GM23338 (cell line): ENCODE measurements at places on chromosomes 12 and 14. TPM values are rescaled to one million over a fixed set of nuclear protein-coding genes. Genes with fewer than 3 reads are reported as not detected.

GRCh38 chr12:3998397-3998796, 125.2 kb upstream of the PARP11 start:
- H3K4me3 ChIP-seq: no peak overlapping the region
- 0 out of 2 replicates have a peak, but pooled peaks cover 4% of the 10 kb centered on the region for H3K4me1 ChIP-seq
- no peaks in the 10 kb centered on the region; the same call in 1 of the 2 replicates for H3K36me3 ChIP-seq
- no peaks in the 10 kb centered on the region for H3K27me3 ChIP-seq
- no peak for DNase-seq

DNA sequence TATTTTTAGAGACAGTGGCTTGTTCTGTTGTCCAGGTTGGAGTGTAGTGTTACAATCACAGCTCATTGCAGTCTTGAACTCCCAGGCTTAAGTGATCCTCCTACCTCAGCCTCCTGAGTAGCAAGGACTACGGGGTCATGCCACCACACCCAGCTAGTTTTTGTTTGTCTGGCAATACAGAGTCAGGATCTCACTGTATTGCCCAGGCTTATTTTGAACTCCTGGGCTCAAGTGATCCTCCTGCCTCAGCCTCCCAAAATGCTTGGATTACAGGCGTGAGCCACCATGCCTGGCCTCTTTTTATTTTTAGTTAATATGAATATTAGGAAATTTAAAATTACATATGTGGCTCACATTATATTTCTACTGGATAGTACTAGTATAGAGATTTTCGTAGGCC, 28.9 kb downstream of the PPTC7 start:
- H3K27me3 ChIP-seq: no peaks in the 10 kb centered on the region
- no peaks in the 10 kb centered on the region for H3K36me3 ChIP-seq
- H3K4me3 ChIP-seq: no peak overlapping the region
- H3K27ac ChIP-seq: no peak overlapping the region
- no peaks in the 10 kb centered on the region for H3K4me1 ChIP-seq
- DNase-seq: no peak

DNA sequence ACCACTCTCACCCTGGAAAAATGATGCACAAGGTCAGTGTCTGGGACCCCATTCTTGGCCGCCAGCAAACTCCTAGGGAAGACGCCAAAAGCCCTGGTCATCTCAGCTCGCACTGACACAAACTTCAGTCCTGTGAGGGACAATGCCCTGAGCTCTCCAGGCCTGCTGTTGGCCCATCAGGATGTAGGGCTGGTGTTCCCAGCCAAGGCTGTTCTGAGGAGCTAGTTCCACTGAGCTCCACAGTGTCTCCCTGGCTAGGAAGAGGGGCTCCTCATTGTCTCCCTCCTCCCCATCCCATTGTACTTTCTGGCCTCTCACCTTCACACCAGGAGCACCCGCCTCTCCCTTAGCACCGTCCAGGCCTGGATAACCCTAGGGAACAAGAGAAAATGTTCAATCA, 10.8 kb downstream of the COL2A1 start:
- peaks cover 7% of the 10 kb centered on the region for H3K4me1 ChIP-seq
- H3K27ac ChIP-seq: no peak overlapping the region
- peaks cover 33% of the 10 kb centered on the region for H3K27me3 ChIP-seq
- no peak overlapping the region for H3K4me3 ChIP-seq
- no peak for DNase-seq

GRCh38 chr12:122965321-122965751, 927 bp downstream of the ABCB9 start:
- H3K27me3 ChIP-seq: no peaks in the 10 kb centered on the region
- no peaks in the 10 kb centered on the region for H3K36me3 ChIP-seq
- H3K4me3 ChIP-seq: peak overlapping the region; percentile 93
- DNase-seq: no peak

DNA sequence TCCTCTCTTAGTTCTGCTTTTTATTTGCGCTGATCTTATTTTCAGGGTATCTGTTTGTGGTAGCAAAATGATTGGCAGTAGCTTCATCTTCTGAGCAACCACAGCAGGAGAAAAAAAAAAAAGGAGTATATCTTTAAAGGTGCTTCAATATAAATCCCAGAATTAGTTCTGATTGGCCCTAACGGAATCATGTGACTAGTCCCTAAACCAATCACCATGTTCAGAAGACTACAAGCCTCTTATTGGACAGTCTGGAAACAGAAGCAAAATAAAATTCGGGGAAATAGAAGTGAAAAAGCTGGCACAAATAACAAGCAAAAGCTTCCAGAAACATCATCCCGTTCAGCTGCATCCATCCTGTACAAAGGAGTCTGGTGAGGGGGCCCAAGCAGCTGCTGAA, 49.9 kb upstream of the PTPRO start:
- H3K4me3 ChIP-seq: no peak overlapping the region
- H3K27me3 ChIP-seq: no peaks in the 10 kb centered on the region
- DNase-seq: no peak
- no peaks in the 10 kb centered on the region for H3K36me3 ChIP-seq
- H3K4me1 ChIP-seq: no peaks in the 10 kb centered on the region

GRCh38 chr12:78645956-78646355, 218.6 kb upstream of the SYT1 start:
- H3K36me3 ChIP-seq: no peaks in the 10 kb centered on the region
- H3K4me1 ChIP-seq: no peaks in the 10 kb centered on the region
- H3K4me3 ChIP-seq: no peak overlapping the region
- no peak overlapping the region for H3K27ac ChIP-seq

GRCh38 chr12:132225214-132225613, 81.0 kb downstream of the NOC4L start:
- no peak for DNase-seq
- H3K36me3 ChIP-seq: no peaks in the 10 kb centered on the region
- no peaks in the 10 kb centered on the region for H3K27me3 ChIP-seq
- no peak overlapping the region for H3K4me3 ChIP-seq
- H3K27ac ChIP-seq: no peak overlapping the region
- no peaks in the 10 kb centered on the region for H3K4me1 ChIP-seq

DNA sequence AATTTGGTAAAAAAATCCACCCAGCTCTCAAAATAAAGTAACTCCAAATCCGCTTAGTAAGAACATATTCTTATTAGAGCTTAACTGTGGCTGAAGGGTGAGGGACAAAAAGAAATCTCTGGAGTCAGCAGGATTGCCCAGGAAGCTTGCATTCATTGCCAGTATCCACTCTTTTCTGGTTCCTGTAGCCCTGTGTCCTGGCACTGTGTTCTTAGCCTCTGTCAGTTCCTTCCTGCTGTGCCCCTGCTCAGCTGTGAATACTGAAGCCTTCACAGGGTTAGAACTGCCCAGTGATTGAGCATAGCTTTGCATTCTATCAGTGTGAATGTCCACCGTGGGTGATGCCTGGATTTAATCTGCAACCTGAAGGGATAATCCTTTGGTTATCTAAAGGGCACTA, 266.9 kb upstream of the PELI2 start:
- H3K27ac ChIP-seq: no peak overlapping the region
- no peak for DNase-seq
- no peaks in the 10 kb centered on the region for H3K36me3 ChIP-seq
- H3K4me3 ChIP-seq: no peak overlapping the region

- no peaks in the 10 kb centered on the region for H3K4me1 ChIP-seq
- DNase-seq: no peak
- H3K36me3 ChIP-seq: no peaks in the 10 kb centered on the region
- no peak overlapping the region for H3K4me3 ChIP-seq
- H3K27ac ChIP-seq: no peak overlapping the region
- no peaks in the 10 kb centered on the region for H3K27me3 ChIP-seq
Observed at GRCh38 chr12:126349383-126349782, 1284.1 kb downstream of the AACS start.

GRCh38 chr14:30874120-30874998, at the start of gene COCH:
TSS of gene COCH (plus strand) at chr14:30874559. CDS start at chr14:30874939, 380 bp downstream.
- DNase-seq: peak; percentile 74
- peak within 1 kb of the TSS; percentile 56 for H3K4me3 ChIP-seq
- H3K27ac ChIP-seq: no peak within 1 kb of the TSS
- peaks cover 48% of the 10 kb centered on the region for H3K4me1 ChIP-seq
- H3K27me3 ChIP-seq: peaks cover 51% of the 10 kb centered on the region
- H3K36me3 ChIP-seq: no peaks in the 10 kb centered on the region

DNA sequence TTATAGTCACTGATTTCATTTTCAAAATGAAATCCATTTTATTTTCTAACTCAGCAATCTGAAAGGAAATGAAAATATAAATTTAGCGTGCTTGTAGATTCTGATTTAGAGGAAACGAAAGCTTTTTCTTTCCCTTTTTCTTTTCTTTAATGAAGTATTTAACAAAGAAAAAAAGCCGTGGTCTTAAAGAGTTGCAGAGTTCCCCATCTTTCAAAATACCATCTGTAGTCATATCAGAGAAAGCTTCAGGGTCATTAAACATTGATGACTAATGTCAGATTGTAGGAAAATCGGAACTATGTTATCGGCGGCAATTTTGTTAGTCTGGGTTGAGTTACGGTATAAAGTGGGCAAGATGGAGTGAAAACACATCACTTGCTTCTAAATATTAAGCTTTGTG, 32.3 kb downstream of the DRAM1 start:
- H3K27ac ChIP-seq: no peak overlapping the region
- H3K4me1 ChIP-seq: no peaks in the 10 kb centered on the region
- H3K4me3 ChIP-seq: no peak overlapping the region
- no peaks in the 10 kb centered on the region for H3K27me3 ChIP-seq

DNA sequence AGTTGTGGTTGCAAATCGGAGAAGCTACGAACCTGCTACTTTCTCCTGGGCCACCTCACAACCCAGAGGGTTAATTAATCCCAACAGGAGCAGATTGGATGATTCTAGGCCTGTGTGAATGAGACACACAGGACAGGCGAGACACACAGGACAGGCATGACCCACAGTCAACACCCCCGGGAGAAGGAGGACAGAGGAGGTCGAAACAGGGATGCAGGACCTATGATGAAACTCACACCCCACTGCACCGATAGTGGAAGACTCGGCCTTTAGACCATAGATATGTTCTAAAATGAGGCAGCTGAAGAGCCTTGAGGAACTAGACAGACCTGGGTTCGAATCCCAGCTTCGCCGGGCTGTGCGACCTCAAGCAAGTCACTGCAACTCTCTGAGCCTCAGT, 11.6 kb downstream of the TMEM119 start:
- no peaks in the 10 kb centered on the region; the same call in 1 of the 2 replicates for H3K4me1 ChIP-seq
- DNase-seq: no peak
- no peaks in the 10 kb centered on the region for H3K27me3 ChIP-seq
- no peak overlapping the region for H3K27ac ChIP-seq
- H3K4me3 ChIP-seq: no peak overlapping the region
- no peaks in the 10 kb centered on the region for H3K36me3 ChIP-seq

DNA sequence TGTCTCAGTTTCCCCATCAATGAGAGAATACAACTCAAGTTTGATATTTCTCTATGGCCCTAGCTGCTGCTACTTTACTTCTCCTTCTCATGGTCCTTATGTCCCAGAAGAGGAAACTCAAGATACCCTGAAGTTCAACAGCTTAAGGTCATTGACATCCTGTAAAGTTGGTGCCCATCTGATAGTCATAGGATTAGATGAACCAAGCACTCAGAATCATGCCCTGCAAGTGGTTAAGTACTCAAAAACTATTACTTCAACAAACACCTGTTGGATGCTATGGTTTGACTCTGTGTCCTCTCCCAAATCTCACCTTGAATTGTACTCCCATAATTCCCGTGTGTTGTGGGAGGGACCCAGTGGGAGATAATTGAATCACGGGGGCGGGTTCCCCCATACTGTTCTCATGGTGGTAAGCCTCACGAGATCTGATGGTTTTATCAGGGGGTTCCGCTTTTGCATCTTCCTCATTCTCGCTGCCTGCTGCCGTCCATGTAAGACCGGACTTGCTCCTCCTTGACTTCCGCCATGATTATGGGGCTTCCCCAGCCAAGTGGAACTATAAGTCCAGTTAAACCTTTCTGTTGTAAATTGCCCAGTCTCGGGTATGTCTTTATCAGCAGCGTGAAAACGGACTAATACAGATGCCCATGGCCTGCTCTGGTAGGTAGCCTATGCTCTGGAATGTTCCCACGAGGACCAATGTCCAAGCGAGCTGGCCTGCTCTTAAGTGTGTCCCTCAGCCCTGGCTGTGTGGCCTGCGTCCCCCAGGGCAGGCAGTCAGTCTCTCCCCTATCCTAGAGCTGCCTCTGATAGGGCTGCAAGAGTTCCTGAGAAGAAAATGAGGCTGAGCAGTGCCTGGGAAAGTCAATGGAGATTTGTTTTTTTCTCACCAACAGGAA, 18.1 kb downstream of the CAMKK2 start:
- peaks cover 16% of the 10 kb centered on the region; the same call in 1 of the 2 replicates for H3K4me1 ChIP-seq
- H3K27ac ChIP-seq: no peak overlapping the region
- H3K27me3 ChIP-seq: no peaks in the 10 kb centered on the region
- no peaks in the 10 kb centered on the region for H3K36me3 ChIP-seq
- DNase-seq: no peak

GRCh38 chr12:93825501-93825888, 148.3 kb downstream of the CRADD start:
- H3K4me3 ChIP-seq: no peak overlapping the region
- peaks cover 19% of the 10 kb centered on the region for H3K4me1 ChIP-seq
- H3K36me3 ChIP-seq: no peaks in the 10 kb centered on the region

DNA sequence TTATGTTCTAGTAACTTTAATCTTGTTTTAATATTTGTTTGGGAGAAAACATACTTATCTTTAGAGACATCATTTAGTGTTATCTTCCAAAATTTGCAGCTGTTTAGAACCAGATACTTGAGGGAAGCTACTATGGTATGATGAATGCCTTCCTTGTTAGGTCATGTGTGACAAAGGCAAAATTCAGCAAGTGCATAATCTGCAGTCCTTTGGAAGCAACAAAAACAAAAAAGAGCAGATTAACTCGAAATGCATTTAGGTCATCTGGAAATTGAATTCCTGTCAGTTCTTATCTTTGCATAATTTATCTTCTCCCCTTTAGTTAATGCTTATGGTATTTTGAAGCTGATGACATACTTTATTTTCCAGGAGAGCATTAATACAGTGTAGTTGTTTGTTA, 3.5 kb downstream of the FBXO34 start:
- no peaks in the 10 kb centered on the region for H3K27me3 ChIP-seq
- H3K27ac ChIP-seq: no peak overlapping the region
- peaks cover 7% of the 10 kb centered on the region for H3K4me1 ChIP-seq
- H3K4me3 ChIP-seq: no peak overlapping the region
- H3K36me3 ChIP-seq: no peaks in the 10 kb centered on the region

- peaks cover 17% of the 10 kb centered on the region for H3K4me1 ChIP-seq
- H3K27me3 ChIP-seq: peaks cover 6% of the 10 kb centered on the region; the same call in 1 of the 2 replicates
- H3K36me3 ChIP-seq: no peaks in the 10 kb centered on the region
- no peak overlapping the region for H3K4me3 ChIP-seq
Observed at GRCh38 chr12:59936534-59936933, 340.7 kb downstream of the SLC16A7 start.

The PMCH gene
- not detected in 2 replicates for total RNA-seq

The KRT7 gene
- 9.4 and 11.7 TPM in 2 replicates for total RNA-seq

The GPR132 gene
- 0.14 TPM in 1 of 2 replicates, not detected in the other for total RNA-seq

The FGF23 gene
- 0.23 and 0.56 TPM in 2 replicates for total RNA-seq

The GDF11 gene
- total RNA-seq: 12.5 and 12.6 TPM in 2 replicates

The DLGAP5 gene
- 106 and 110 TPM in 2 replicates for total RNA-seq

The CIDEB gene
- 4.6 and 8.9 TPM in 2 replicates for total RNA-seq
